Esophagus squamous epithelium (tissue), 5 donors: ENCODE measurements at places on chromosomes 3 and 15. TPM values are rescaled to one million over a fixed set of nuclear protein-coding genes. Genes with fewer than 3 reads are reported as not detected.
A peak's percentile ranks its signal among the peaks of the same experiment; 100 is the strongest.

DNA sequence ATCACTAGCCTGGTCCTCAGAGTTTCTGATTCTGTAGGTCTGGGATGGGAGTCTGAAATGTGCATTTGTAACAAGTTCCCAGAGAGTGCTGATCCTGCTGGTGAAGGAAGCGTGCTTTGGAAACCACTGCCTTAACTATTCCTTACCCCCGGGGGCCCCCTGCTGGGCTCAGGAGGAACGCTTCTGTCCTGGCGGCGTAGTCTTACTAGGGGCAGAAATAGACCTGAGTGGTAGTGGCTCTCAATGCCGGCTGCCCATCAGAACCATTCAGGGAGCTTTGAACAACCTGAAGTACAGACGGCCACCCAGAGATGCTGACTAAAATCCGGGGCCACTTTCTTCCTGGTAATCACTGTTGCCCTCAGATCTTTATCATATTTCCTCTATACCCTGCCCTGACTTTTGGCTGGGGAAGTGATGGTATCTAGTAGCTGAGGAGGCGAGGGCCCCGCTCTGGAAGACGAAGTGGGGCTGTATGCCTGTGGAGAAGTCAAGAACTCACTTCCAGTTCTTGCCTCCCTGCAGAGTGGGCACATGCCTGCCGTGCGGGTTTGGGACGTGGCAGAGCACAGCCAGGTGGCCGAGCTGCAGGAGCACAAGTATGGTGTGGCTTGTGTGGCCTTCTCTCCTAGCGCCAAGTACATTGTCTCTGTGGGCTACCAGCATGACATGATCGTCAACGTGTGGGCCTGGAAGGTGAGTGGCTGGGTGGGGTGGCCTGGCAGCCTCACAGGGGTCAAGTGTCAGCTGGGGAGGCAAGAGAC is 16.3 kb upstream of the JMJD7 start:
- peak; percentile 14 for DNase-seq

GRCh38 chr3:52385157-52385556 is 59.7 kb downstream of the SEMA3G start:
- DNase-seq, result no peak

DNA sequence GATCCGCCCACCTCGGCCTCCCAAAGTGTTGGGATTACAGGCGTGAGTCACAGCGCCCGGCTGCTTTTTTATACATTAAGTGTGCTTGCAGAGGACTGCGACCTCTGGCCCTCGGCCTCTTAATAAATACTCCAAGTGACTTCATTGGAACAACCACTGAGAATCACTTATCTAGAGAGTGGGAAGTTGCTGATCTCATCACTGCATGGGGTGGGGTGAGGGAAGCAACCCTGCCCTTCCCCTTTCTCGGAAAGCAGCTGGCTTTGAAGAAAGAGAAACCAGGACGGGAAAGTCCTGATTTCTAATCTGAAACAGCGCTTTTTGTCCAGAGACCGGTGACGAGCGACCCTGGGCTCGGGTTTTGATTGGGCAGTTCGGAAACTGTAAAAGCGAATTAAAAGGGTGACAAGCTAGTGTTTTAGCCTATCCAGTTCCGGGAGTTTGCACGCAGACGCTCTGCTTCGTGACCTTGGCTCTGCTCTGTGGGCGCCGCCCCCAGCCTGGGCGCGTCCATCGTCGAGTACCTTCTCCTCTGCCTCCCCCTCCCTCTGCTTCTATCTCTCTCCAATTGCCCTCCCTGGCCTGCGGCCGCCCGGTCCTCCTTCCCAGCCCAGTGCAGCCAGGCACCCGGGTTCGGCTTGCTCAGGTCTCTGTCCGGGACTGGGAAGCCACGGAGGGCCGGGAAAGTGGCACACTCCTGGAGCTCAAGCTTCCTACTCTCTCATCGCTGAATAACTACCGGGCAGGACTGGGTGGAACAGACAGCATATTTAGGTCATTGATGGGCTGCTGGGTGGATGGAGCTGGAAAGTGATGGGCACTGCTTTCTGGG is 7.5 kb upstream of the TRIM69 start:
- peak; percentile 86 for DNase-seq

DNA sequence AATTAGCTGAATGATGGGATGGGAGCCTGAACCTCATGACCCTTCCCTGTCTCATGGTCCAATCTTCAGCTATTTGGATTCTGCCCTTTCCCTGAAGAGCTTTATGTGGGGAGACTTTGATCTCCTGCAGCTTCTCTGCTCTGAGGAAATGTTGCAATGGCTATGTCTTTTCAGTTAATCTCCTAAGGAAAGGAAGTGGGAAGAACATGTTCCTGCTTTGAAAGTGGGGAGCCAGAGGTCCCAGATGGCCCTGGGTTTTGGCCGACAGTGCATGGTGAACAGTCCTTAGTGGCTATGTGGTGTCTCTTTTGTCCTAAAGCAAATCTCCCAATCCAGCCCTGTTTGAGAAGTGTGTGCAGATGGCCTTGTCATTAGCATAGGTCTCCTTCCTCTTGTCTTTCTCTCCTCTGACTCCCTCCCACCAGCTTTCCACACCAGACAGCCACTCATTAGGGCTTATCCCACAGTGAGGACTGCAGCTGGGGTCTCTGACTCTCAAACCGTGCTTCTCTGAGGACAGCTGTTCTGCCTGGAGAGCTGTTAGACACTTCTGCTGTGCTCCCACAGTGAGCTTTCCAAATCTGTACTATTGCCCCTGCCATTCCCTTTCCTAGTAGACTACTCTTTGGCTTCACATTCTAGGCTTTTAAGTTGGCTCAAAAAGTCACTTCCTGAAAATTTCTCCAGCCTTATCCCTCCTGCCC is 365.8 kb upstream of the UMPS start:
- DNase-seq, result no peak

GRCh38 chr15:90099868-90100831 is 2.1 kb downstream of the IDH2 start:
- DNase-seq, result no peak

DNA sequence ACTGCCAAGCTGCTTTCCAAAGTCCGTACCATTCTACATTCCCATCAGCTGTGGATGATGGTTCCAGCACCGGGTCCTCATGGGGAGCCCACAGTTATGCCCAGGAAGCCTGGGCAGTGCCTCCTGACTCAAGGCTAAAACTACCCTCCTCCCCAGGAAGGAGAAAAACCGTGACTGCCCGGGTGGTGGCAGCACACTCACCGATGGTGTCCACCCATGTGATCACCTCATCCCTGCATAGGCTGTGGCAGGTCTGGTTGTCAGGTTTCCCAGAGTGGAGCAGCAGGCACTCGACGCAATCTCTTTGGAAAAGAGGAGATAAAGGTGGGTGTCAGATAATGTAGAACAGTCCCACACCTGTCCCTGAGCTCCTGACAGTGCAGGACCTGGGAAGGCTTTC is 38.6 kb downstream of the UMPS start:
- DNase-seq, result no peak

DNA sequence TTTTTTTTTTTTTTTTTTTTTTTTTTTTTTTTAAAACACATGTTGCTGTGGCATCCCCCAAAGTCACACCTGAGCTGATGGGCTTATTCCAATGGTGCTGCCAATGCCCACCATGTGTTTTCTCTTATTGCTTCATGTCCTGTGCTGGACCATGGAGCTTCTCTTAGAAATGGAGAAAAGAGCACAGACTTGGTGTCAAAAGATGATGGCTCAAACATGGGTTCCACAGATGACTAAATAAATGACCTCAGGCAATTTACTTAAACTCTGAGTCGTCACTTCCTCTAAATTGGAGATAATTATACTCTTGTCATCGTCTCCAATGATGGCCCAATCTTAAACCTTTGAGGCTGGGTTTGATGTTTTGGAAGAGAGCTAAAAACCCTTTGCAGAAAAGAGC is 28.1 kb downstream of the CHST2 start:
- no peak for DNase-seq

GRCh38 chr15:70264014-70264582 is 166.4 kb upstream of the TLE3 start:
- no peak for DNase-seq

DNA sequence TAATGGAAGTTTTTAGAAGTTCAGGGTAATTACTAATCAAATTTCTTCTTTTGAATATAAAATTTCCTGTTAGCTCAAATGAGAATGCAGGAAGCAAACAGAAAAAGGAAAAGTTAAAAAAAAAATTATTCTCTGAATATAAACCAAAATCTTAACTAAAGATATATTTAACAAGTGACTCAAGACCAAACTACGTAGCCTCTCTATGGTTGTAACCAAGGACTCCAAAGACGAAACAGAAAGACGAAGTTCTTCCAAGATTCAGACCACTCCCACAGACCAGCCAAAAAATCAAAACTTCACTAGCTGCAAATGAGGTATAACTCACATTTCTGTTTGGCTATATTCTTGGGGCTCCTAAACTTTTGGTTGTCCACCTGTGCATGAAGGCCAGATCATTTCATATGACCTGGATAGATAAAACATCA is 846.5 kb upstream of the ALCAM start:
- DNase-seq, result no peak

GRCh38 chr3:42504334-42505127 is 2.1 kb downstream of the VIPR1 start:
- no peak for DNase-seq

GRCh38 chr3:52314489-52314888 is 1.6 kb upstream of the DNAH1 start:
- no peak for DNase-seq

GRCh38 chr15:51100785-51101489 is 6.2 kb upstream of the TNFAIP8L3 start:
- DNase-seq, result no peak

DNA sequence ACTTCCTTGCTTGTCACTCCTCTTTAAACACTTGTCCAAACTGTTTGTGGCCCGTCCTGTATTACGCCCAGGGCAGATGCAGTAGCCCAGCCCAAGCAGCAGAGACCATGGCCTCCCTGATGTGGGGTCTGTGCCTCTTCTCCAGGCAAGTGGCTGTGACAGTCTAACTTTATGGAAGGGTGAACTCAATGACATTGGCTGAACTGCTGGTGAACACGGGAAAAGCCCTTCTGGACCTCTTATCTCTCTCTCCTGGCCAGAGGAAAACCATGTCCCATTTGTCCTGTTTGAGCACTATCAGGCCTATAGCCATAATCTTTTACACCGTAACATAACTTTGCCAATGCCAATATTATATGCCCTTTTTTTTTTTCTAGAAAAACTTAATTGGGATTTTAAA is 67.6 kb downstream of the SMAD3 start:
- DNase-seq, result no peak

DNA sequence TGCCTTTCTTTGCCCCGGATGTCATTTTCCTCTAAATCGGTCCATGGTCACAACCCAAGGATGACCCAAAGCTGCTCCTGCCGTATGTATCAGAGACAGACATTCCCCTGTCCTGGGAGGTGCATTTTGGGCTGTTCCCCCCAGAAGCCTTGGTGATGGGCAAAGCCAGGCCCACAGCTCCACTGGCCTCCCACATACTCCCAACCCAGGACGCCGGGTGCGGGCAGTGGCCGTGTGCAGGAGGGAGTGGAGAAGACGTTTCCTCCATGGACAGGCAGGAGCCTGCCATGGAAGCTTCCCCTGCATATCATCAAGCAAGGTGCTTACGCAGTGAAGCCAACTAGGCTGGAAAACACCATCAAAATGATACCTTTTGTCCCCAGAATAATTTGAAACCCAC is 175.0 kb downstream of the ATP10A start:
- DNase-seq, result no peak

GRCh38 chr15:70818580-70818979 is 35.4 kb downstream of the LARP6 start:
- DNase-seq, result no peak

- no peak for DNase-seq
Measured at GRCh38 chr15:33405096-33405495, 94.3 kb downstream of the RYR3 start.

GRCh38 chr3:107752202-107752990 is 229.6 kb downstream of the BBX start:
- no peak for DNase-seq

- DNase-seq, result no peak
Measured at GRCh38 chr15:66912001-66912400, 153.4 kb upstream of the SMAD3 start.

GRCh38 chr15:34038871-34039789 is at the start of gene AVEN:
AVEN (minus strand) TSS chr15:34039204; CDS start chr15:34039046, 158 bp downstream.
- no peak for DNase-seq

- DNase-seq, result no peak
Measured at GRCh38 chr3:139558351-139559266, 19.1 kb upstream of the RBP1 start.

DNA sequence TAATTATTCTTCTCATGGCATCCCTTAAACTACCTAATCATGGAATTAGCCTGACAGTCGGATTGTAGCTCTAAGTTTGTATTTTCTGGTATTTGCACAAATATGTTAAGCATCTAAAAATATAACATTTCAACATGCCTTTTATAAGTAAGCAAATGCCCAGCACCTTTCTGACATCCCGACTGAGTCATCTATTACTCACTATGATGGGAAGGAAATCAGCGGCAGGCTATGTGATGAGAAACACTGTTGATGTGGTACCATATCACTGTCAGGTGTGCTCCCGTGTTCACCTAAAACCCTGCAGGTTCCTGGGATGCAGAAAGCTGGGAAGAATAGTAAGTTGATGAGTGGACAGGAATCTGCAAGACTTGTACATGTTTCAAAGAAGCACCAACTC is 367.8 kb upstream of the IL12A start:
- no peak for DNase-seq

DNA sequence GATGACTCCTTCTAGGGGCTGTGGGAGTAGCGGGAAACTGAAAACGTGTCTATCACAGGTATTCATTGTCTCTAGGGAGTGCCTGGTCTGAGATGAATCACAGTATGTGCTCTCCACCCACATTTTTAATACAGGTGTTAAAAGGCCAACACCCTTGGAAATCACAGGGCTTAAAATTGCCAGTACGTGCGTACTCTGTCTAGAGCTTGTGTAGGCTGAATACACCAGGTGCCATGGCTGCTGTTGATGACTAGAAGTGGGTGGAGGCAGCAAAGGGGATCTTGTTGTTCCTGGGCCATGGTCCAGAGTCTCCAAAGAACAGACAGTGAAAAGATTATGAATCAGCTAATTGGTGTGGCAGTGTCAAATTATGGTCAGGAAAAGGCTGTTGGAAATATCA is 35.1 kb upstream of the P3H2 start:
- DNase-seq, result no peak

DNA sequence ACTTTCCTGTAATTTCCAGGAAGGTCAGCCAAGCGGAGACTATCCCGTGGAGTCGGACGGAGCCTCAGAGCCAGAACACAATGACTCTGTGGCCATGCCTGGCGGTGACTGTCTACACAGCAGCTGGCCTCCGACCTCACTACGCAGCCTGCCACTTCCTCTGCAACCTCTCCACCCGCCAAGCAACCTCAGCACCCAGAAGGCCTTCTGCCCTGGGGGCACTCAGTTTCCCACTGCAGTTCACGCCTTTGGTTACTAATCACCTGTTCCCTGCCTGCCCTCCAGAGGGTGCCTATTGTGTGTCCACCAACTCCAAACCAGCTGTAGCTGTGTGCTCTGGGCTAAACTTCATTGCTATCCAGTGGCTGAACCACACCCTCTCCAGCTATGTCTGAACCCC is 44.0 kb downstream of the TM2D3 start:
- DNase-seq, result no peak

Gene GOLGA6L10
- 1.3 TPM for total RNA-seq

Gene COL6A5
- total RNA-seq, result 0.15 TPM

Gene PLA1A
- not detected for total RNA-seq

Gene SAMMSON
- 6.1 TPM for total RNA-seq

Gene CDHR4
- total RNA-seq, result not detected

Gene CTDSPL2
- total RNA-seq, result 23.4 TPM

Gene MKRN3
- total RNA-seq, result 5.5 TPM
